ENCODE measurements at places on chromosomes 11 and 22. TPM values are rescaled to one million over a fixed set of nuclear protein-coding genes. Genes with fewer than 3 reads are reported as not detected.

DNA sequence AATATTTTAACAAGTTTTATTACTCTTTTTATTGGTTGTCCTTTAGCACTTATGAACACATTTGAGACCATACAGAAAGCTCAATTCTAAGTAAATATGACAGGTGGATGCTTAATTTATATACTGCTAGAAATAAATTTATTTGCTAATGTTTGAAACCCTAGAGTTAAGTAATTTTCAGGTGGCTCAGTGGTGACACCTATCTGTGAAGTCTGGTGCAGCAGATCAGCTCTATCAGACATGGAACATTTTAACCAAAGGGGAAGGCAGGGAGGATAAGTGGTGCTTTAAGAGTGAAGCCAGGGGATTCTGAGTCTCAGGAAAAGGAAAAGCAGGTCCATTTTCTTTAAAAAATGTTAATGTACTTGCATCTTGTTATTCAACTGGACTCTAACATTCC lies 175.8 kb downstream of the DSCAML1 start:
- DNase-seq: no peak

GRAMD4 gene
- 51.9 TPM for polyA plus RNA-seq

DNA sequence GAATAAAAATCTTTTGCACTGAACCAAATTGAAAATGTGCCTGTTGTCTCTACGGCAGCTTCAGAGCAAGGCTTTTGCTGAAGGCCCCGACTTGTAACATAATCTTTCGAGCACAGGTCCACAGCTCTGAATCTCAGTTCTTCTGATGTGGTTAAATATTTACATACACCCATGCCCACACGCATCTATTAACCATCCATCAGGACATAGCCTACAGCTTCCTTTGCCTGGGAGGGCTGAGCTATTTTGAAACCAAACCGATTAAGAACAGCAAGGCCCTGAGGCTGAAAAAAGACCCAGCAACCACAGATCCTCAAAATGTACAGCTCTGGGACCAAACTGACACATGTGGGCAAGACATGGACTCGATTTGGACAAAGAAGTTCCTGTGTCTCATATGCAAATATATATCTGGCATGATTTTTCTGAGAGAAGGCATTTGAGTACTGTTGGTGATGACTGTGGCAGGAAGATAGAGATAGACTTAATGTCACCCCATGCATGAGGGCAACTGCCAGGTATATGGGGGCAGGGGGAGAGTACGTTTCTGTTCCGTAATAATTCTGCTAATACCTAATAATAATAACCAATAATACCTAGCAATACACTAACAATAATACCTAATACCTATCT lies 322.7 kb upstream of the PLET1 start:
- DNase-seq: no peak

DNA sequence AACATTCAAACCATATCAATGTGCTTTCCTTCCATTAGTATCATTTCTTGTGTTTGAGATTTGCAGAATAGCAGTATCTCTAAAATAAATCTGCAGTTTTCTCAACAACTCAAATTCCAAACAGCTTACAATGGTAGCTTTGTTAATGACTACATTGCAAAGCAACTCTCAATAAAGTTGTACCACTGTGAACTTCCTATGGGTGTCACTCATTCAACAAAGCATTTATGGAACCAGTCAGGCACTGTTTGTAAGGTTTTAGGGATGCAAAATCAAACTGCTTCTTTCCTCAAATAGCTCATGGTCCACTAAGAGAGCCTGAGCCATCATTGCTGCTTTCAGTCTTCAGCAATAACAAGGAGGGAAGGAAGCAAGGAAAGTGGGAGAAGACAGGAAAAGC lies 91.0 kb downstream of the CCDC83 start:
- no peak for DNase-seq

HTATIP2 gene
- polyA plus RNA-seq: 4.5 TPM

SFI1 gene
- 37.7 TPM for polyA plus RNA-seq

FGF19 gene
- 0.08 TPM for polyA plus RNA-seq

- no peak for DNase-seq
Measured at GRCh38 chr11:828506-829175, 922 bp downstream of the CRACR2B start.

DNA sequence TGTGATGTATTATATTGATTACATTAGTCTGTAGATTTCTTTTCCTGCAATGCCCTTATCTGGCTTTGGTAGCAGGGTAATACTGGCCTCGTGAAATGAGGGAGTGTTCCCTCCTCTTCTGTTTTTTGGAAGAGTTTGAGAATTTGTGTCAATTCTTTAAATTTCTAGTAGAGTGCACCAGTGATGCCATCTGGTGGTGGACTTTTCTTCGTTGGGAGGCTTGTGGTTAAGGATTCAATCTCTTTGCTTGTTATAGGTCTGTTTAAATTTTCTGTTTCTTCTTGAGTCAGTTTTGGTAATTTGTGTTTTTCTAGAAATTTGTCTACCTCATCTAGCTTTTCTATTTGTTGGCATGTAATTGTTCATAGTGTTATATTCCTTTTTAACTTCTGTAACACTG lies 18.9 kb downstream of the SHANK3 start:
- DNase-seq: no peak

- no peak for DNase-seq
Measured at GRCh38 chr22:50262973-50263617, 1.6 kb upstream of the MAPK12 start.
